ENCODE measurements at places on chromosomes 1 and 21. TPM values are rescaled to one million over a fixed set of nuclear protein-coding genes. Genes with fewer than 3 reads are reported as not detected.

Gene ANKRD65
- 5.0 TPM for polyA plus RNA-seq

Gene VWA5B1
- polyA plus RNA-seq: 0.69 TPM

GRCh38 chr1:46757956-46758528, 39.1 kb upstream of the EFCAB14 start:
- no peak for DNase-seq

GRCh38 chr1:67608661-67609576, 76.1 kb upstream of the GADD45A start:
- no peak for DNase-seq

DNA sequence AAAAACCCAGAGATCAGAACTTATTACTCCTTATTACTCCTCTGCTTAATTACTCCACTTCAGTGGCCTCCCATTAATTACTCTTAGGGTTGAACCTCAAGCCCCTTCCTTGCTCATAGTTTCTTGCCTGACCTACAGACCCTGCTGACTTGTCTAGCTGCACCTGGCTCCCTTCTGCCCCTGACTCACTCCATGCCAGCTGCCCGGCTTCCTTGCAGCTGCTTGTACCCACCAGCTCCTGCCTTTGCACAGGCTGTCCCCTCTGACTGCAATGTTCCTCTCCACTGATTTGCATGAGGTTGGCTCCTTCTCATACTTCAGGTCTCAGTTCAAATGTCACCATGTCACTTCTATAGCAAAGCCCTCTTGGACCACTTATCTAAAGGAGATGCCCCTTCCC, 1.9 kb upstream of the PTPRU start:
- no peak for DNase-seq
